Gastrocnemius medialis (tissue), 4 donors: ENCODE measurements at places on chromosomes 1 and 21.
A peak's percentile ranks its signal among the peaks of the same experiment; 100 is the strongest.

DNA sequence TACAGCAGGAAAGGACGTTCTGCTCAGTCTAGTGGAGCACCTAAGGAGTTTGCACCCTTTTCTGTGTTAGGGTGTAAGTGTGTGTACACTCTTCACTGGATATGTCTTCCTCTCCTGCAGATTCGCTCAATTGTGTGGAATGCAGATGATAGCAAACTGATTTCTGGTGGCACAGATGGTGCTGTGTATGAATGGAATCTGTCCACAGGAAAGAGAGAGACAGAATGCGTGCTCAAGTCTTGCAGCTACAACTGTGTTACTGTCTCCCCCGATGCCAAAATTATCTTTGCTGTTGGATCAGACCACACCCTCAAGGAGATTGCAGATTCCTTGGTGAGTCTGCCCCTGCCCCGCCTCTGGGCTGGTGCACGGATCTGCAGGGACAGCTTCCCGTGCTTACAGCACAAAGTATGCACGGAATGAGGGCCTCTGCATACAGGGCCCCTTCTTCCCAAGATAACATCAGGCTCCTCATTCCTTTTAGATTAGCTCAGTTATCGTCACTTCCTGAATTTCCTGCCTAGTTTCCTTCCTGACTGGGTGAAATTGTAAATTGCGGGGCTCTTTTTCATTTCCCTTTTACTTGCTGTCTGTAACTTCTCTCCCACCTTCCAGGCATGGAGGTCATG is 34.6 kb downstream of the CFAP57 start:
- no peak for DNase-seq

- no peak for DNase-seq
Measured at GRCh38 chr1:54764922-54765561, 719 bp upstream of the PARS2 start.

- DNase-seq = peak; percentile 29
Measured at GRCh38 chr1:8554956-8555534, 237.1 kb downstream of the SLC45A1 start.

DNA sequence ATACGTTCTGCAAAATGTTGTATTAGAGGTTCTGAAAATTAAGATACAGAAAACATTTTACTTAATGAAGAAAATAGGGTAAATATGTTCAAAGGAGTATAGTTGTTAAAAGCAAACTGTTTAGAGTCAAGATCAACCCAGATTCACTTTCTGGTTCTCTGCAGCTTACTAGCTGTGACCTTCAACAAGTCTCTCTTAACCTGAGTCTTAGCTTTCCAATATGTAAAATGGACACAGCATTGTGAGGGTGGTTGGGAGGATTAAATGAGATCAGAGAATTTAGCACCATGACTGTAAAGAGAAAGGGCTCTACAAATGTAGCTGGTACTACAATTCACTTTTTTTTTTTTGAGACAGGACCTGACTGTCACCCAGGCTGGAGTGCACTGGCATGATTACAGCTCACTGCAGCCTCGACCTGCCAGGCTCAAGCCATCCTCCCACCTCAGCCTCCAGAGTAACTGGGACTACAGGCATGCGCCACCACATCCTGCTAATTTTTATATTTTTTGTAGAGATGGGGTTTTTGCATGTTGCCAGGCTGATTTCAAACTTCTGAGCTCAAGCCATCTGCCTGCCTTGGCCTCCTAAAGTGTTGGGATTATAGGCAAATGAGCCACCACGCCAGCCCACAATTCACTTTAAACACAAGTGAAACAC is 43.9 kb downstream of the ATP1A1 start:
- no peak for DNase-seq

DNA sequence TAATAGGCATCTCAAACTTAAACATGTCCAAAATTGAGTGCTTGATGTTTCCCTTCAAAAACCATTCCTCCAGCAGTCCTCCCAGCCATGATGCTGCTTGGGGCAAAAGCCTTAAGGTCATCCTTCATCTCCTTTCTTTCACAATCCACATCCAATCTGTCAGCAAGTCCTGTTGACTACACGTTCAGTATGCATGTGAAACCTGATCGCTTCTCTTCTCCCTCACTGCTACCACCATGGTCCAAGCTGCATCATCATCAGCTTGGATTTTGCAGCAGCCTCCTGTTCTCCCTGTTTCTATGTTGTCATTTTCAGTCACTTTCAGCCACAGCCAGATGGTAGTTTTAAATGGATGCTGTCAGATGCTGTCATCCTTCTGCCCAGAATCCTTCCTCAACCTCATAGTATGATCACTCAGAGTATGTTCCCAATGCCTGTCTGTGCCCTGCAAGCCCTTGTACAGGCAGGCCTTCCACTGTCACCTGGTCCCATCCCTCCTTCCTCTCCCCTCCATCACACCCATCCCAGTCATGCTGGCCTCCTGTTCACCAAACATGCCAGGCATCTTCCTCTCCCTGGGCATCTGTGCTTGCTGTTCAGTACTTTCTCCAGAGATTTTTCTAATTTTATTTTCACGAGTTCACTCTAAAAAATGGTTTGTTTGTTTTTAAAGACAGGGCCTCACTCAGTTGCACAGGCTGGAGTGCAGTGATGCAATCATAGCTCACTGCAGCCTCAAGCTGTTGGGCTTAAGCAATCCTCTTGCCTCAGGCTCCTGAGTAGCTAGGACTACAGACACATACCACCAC is 66.0 kb downstream of the SYDE2 start:
- DNase-seq = no peak

DNA sequence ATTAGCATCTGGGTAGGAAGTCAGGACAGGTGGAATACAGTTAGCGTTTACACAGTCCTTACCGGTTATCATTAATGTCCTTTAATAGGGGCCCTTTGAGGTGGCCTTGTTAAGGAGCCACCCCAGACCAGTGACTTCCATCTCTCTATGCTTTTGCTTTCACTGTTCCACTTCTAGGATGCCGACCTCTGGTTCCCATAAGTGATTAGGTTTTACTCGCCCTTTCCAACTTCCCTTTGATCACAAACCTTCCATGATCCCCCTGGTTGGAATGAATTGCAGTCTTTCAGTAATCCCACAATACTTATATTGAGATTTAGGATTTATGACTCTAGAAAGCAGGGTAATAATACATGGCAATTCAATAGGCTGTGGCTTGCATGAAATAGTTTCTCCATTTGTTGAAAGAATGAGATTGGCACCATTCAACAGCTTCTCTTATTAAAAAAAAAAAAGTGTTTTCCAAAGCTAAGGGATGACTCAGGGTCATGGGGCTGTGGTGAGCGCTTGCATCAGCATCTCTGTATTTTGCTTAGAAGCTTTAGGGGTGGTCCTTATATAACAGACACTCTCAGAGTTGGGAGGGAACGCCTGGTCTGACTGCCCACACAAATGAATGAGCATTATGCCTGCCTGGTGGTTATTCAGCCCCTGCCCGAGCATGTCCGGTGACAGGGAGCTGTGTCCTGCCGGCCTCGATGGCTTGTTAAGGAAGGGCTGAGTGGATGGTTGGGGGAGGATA is 110.5 kb downstream of the CNIH3 start:
- peak; percentile 50 for DNase-seq

DNA sequence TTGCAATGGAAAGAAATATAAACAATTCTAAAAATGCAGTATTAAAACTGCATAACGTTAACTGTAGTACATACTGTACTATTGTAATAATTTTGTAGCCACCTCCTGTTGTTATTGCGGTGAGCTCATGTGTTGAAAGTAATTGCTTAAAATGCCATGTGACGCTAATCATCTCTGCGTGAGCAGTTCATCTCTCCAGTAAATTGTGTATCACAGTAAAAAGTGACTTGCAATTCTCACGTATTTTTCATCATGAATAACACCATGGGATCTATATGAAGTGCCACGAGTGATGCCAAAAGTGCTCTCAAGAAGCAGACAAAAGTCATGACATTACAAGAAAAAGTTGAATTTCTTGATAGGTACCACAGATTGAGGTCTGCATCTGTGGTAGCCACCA is 82.4 kb upstream of the CYYR1 start:
- DNase-seq = no peak

GRCh38 chr1:98452162-98452561 is 209.4 kb upstream of the SNX7 start:
- DNase-seq = no peak
